Stomach (tissue), 19 donors: ENCODE measurements at places on chromosomes 1 and 21. TPM values are rescaled to one million over a fixed set of nuclear protein-coding genes. Genes with fewer than 3 reads are reported as not detected.

GRCh38 chr1:225299624-225300023 lies 128.2 kb downstream of the LBR start:
- DNase-seq = no peak

- DNase-seq = no peak
Measured at GRCh38 chr1:65844821-65845534, 52.3 kb downstream of the PDE4B start.

DNA sequence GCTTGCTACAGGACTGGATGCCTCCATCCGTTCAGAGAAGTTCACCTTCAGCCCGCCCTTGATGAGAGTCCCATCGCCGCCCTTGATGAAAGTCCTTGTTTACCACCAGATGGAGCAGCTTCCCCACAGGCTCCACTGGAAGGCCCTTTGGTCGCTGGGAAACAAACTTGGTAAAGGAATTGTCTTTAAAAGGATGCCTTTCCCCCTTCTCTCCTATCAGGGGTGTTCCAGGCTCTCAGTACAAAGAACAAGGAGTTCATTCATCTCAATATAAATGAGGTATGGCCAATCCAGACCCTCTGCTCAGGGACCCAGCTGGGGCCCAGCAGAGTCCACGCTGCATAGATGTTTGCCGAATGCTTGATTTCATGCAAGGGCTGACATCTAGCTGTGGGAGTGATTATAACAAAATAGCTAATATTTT lies 50.8 kb downstream of the CAPN9 start:
- DNase-seq = peak; percentile 64

GRCh38 chr21:36203603-36203889 lies 46.9 kb downstream of the DOP1B start:
- DNase-seq = peak; percentile 72

DNA sequence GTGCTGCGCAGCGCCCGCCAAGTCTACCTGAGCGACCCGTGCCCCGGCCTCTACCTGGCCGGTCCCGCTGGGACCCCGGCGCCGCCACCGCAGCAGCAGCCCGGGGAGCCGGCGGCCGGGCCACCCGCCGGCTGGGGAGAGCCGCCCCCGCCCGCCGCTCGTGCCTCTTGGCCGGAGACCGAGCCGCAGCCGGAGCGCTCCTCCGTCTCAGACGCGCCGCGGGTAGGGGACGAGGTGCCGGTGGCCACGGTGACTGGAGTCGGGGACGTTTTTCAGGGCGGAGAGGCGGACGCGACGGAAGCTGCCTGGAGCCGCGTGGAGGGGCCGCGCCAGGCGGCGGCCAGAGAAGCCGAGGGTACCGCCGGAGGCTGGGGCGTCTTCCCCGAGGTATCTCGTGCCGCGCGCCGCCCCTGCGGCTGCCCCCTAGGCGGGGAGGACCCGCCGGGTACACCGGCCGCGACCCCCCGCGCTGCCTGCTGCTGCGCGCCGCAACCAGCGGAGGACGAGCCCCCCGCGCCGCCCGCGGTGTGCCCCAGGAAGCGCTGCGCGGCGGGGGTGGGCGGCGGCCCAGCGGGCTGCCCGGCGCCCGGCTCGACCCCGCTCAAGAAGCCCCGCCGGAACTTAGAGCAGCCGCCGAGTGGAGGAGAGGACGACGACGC lies 646 bp downstream of the IER5 start:
- DNase-seq = peak; percentile 44

- DNase-seq = peak; percentile 45
Measured at GRCh38 chr1:205568469-205569361, 63.1 kb downstream of the ELK4 start.

- DNase-seq = no peak
Measured at GRCh38 chr1:117123274-117123673, 1.7 kb upstream of the TRIM45 start.

DNA sequence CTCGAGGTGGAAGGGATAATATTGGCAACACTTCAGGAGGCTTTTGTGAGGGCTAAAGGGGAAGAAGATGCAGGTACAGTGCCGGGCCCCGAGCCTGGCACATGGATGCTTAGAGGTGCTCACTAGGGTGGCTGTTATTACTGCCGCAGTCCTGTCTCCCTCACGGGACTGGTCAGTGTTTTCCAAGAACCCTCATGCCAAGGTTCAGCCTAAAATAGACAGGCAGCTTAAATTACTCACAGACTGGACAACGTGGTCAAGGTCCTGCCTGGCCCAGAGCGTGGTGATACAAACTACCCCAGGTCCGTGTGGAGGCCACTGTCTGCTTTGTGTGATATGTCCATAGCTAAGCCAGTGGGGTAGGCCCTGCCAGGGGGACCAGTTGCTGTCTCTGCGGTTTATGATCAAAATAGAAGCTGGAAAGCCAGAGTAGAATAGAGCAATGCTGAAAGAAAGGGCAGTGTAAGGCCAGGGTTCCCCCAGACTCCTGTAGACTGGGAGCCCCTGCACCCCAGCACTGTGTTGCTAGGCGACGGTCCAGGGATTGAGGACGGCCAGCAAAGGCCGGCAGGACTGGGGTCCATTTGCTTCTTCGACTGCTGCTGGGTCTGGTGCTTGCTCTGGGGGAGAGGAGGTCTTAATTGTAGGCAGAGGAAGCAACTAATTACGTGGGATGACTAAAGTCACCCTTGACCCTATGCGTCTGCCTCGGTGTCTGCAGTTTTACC lies 36.1 kb downstream of the ELAPOR1 start:
- DNase-seq = no peak

DNA sequence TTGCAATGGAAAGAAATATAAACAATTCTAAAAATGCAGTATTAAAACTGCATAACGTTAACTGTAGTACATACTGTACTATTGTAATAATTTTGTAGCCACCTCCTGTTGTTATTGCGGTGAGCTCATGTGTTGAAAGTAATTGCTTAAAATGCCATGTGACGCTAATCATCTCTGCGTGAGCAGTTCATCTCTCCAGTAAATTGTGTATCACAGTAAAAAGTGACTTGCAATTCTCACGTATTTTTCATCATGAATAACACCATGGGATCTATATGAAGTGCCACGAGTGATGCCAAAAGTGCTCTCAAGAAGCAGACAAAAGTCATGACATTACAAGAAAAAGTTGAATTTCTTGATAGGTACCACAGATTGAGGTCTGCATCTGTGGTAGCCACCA lies 82.4 kb upstream of the CYYR1 start:
- DNase-seq = no peak

The CCDC28B gene
- total RNA-seq = 27.8 TPM
